PC-3 (cell line): ENCODE measurements at places on chromosomes 7 and 10.
A peak's percentile ranks its signal among the peaks of the same experiment; 100 is the strongest.

DNA sequence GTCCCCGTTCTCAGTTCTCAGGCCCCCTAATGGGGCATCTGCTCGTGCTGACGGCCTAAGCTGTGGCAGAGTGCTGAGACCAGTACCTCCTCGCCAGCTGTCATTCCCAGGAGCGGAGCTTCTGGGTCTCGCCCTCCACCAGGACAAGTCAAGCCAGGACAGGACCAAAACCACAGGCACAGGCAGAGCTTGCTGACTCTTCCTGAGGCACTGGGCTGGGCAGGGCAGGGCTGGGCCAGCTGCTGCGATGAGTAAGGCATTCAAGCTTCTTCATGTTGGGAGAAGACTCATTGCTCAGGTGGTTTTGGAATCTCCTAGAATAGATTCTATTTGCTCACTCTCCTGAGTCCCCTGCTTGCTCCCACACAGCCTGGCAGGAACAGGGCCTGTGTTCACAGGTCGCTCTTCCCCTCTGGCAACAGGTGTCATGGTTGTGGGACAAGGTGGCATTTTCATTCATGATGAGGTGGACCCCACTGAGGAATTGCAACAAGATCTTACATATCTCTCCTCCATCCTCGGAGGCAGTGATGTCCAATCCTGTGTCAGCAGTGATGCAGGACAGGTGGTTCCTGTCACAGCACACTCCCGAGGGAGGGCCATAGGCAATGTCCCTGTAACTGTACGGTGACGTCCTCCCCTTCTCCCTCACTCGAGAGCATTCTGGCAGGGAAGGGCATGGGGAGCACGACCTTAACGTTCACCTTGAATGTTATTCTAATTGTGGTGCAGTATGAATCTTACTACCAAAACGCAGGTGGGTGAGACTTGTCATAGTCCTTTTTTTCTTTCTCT lies 17.0 kb upstream of the SH3PXD2A start:
- H3K27me3 ChIP-seq: no peaks in the 10 kb centered on the region
- peak overlapping the region; percentile 94 for H3K27ac ChIP-seq
- H3K36me3 ChIP-seq: no peaks in the 10 kb centered on the region
- H3K4me3 ChIP-seq: no peak overlapping the region
- H3K4me1 ChIP-seq: peaks cover 30% of the 10 kb centered on the region

GRCh38 chr10:71378336-71379117 lies 18.2 kb upstream of the CDH23 start:
- no peaks in the 10 kb centered on the region for H3K27me3 ChIP-seq
- peaks cover 9% of the 10 kb centered on the region for H3K4me1 ChIP-seq
- no peaks in the 10 kb centered on the region for H3K36me3 ChIP-seq
- no peak overlapping the region for H3K4me3 ChIP-seq

GRCh38 chr10:102267748-102268147 lies 22.4 kb downstream of the GBF1 start:
- peaks cover 25% of the 10 kb centered on the region for H3K4me1 ChIP-seq
- H3K27me3 ChIP-seq: no peaks in the 10 kb centered on the region
- H3K27ac ChIP-seq: peak overlapping the region; percentile 52
- peaks cover 10% of the 10 kb centered on the region for H3K36me3 ChIP-seq
- H3K4me3 ChIP-seq: no peak overlapping the region
- peak; percentile 67 for DNase-seq

DNA sequence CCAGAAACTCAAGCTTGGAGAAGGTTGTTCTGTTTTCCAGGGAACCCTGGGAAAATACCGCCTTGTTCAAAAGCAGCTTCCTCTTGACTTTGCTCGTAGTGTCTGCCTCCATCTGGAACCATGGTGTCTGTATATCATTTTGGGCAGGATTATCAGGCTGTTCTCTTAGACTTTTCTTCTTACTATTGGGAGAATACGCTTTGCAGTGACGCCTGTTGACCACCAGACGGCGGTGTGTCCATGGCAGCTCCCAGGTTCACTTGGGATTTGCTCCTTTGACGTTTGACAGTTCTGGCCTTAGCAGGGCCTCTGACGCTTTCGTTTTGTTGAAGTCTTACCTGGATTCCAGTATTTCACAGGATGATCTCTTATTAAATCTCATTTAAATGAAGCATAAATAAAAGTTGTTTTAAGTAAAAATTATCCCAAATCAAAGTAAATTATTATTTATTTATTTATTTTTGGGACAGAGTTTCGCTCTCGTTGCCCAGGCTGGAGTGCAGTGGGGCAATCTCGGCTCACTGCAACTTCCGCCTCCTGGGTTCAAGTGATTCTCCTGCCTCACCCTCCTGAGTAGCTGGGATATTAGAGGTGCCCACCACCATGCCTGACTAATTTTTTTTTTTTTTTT lies 41.8 kb upstream of the GJD4 start:
- H3K36me3 ChIP-seq: peaks cover 24% of the 10 kb centered on the region
- DNase-seq: peak; percentile 98
- H3K27me3 ChIP-seq: no peaks in the 10 kb centered on the region
- no peak overlapping the region for H3K27ac ChIP-seq
